ENCODE measurements at places on chromosomes 13 and 19.

GRCh38 chr19:45785781-45786532 is 3.7 kb upstream of the DMPK start:
- DNase-seq, result no peak

DNA sequence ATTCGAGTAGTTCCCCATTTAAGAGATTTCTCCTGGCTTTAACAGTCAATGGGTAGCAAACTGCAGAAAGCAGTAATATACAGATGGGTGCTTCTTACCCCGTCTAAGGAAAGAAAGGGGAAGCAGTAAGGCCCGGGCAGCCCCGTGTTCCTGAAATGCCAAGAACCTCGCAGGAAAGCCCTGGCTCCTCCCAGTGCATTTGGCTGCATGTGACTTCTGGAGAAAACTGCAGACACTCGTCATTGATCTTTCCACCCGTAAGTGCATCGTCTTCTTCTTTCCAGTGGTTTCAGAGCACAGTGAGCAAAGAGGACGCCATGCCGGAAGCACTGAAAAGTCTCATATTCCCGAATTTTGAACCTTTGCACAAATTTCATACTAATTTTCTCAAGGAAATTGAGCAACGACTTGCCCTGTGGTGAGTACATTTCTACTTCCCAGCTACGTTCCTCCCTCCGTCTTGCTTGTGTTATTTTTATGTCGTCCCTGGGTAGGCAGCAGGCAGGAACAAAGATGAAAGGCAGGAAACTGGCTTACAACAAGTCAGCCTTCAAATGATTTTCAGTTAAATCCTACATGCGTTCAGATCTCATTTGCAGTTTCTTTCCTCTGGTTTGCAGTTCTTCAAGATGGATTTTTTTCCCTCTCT is 165.2 kb downstream of the STK24 start:
- DNase-seq, result no peak

DNA sequence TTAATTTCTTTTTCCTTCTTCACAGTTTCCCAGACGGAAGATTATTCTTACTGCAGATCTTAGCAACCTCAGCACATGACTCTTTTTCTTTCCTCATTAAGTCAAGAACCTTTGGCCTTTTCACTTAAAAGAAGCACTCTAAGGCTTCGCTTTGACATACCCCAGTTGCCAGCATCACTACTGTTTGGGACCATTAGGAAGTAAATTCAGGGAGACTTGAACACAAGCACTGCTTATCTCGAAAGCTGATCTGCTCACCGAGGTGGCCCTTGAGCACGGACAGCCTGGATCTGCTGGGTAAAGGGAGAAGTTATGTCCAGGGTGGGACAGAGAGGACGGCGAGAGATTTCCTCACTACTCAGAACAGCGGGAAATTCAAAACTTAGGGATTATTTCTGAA is 151.4 kb upstream of the RNF113B start:
- DNase-seq, result no peak

GRCh38 chr13:21076253-21076652 is 14.9 kb upstream of the LATS2 start:
- DNase-seq, result no peak

GRCh38 chr19:33344573-33344925 is 29.0 kb upstream of the CEBPG start:
- DNase-seq, result no peak

DNA sequence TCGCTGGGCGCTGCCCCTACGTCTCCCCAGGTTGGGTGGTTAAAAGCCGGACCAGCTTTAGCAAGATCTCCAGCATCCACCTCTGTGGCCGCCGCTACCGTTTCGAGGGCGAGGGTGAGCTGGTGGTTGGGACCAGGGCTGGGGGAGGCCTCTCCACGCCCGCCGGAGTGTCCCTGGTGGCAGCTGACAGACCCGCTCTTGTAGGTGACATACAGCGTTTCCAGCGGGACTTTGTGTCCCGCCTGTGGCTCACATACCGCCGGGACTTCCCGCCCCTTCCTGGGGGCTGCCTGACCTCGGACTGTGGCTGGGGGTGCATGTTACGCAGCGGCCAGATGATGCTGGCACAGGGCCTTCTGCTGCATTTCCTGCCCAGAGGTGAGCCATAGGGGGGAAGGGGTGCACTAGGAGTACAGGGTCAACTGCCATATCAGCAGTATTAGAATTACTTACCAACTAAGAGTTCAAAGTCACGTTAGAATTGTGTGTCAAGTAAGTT is 1.1 kb downstream of the ATG4D start:
- DNase-seq, result peak; percentile 31

Data from AG08396 (cell line).